ENCODE measurements at places on chromosomes 13 and 19.
A peak's percentile ranks its signal among the peaks of the same experiment; 100 is the strongest.

DNA sequence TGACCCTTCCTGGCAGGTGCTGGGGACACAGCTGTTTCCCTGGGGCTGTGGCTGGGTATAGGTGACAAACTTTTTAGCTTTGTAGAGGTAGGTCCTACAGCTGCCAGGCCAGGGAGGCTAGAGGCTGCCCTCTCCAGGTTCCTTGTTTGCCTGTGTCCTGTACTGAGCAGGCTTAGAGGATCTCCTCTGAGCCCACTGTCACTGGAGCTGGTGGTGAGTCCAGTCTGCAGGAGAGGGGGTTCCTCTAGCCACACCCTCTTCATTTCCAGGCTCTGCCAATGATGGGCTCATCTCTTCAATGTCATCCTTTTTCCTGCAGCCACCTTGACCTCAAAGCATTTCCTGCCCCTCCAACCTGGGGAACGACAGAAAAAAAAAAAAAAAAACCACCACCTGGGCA, 12.6 kb upstream of the RAB11B start:
- no peak for DNase-seq

DNA sequence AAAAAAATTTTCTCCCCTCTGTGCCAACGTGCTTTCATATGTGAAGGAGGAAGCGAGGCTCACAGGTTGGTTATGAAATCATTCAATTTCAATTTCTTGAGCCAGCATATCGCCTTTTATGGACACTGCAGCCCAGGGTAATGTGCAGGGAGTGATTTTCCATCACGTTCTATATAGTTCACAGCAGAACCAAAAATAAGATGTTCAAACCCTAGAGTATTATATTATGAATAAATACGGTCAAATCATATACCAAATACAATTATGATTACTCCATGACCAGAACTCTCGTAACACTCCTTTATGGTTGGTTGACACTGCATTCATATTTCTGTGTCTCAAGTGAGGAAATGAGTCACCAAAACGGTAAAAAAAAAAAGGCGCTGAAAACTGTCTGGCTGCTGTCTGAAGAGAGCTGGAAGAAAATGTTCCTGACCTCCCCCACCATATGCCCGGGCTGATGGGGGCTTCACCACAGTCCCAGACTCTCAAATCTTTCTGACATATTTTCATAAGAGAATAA, 75.8 kb upstream of the UBAC2 start:
- peak; percentile 35 for DNase-seq

DNA sequence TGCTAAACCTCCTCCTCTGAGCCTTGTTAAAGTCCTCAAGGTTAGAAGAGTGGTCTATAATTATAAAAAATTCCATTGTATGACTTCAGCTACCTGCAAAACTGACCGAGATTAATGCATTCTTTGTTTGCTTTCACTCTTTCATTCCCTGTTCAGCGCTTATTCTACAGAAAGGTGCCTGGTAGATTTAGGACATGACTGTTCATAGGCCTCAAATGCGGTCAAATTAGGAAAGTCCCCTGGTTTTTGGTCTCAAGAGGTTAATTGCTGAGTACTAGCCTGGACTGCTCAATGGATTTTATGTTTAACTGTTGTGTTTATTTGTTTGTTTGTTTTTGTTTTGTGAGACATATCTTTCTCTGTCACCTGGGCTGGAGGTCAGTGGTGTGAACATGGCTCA, 35.4 kb downstream of the KL start:
- DNase-seq: no peak

DNA sequence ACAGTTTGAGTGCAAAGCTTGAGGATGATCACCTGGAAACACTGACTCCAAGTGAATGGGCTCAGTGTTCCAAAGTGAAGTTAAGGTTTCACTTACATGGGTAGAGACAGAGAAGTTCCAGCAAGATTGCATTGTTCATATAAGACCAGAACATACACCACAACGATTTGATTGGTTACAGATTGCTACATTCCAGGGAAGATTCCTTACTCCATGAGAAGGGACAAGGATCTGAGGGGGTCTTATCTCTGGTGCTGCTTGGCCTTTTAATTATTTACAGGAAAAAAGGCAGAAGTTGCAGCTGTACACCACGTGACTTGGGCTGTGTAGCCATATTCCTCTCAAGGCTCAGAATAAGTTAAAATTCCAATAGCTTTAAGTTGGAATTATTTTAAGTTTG, 12.3 kb downstream of the WDFY2 start:
- DNase-seq: no peak

DNA sequence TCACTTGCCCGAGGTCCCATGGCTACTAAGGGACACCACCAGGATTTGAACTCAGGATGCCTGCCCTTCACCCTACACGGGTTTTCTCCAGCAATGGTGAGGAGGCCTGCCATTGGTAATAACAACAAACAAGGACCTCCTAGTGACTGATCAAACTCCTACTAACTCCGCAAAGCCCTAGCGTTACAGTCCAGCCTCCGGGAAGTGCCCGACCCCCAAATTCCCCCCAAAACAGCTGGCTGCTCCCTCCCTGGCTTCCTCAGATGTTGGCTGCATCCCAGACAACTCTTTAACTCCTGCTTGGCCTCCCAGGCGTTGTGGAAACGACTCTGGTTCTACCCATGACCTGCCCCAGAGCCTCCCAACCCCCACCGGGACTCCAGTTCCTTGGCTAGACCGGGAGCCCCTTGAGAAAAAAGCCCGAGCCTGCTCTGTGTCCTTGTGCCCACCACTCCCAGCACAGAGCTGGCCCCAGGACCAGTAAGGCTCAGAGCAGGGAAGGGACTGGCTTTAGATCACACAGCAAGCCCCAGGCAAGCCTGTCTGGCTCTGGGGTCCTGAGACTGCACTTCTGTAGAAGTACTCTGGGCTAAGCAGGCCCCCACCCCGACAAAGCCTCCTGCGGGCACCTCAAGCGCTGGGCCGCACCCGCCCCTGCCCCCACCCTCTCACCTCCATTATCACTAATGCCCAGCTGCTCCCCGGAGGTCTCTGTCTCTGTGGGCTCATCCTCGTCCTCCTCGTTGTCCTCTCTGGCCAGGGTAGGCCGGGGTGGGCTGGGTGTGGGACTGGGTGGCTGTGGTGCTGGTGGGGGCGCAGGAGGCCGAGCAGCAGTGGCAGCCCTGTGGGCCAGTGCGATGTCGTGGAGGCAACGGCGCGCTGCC, 4.7 kb downstream of the AKT1S1 start:
- DNase-seq: peak; percentile 64

GRCh38 chr13:32427852-32428580, at the start of gene N4BP2L1:
Gene N4BP2L1 (minus strand): TSS chr13:32428130. CDS start chr13:32428082, 48 bp downstream.
- DNase-seq: peak; percentile 87

- no peak for DNase-seq
Measured at GRCh38 chr13:82294226-82294625, 1588.0 kb downstream of the SLITRK1 start.

- no peak for DNase-seq
Measured at GRCh38 chr13:37194428-37194861, 89.0 kb upstream of the CSNK1A1L start.

DNA sequence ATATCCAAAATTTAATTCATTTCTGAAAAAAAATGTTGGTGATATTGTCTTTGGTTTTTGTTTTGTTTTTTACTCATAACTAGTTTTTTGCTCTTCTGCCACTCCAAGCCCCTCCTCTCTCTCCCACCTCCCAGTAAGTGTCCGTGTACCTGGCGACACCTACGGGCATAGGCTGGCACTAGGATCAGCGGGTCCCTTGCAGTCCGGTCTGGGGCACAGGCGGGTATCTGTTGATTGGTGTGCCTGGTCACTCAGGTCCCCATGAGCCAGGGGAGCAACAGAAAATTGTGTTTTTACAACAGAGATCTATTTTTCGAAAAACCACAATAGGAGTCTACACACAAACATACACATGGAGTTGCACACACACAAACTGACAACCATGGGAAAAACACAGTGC, 104.8 kb downstream of the ZIC5 start:
- no peak for DNase-seq

GRCh38 chr13:25378528-25378927, 6.8 kb downstream of the ATP8A2 start:
- DNase-seq: no peak

- no peak for DNase-seq
Measured at GRCh38 chr19:17948931-17949930, 16.4 kb downstream of the CCDC124 start.

- DNase-seq: no peak
Measured at GRCh38 chr13:33489563-33489962, 204.0 kb upstream of the STARD13 start.

GRCh38 chr19:30160426-30160825, 211.8 kb upstream of the ZNF536 start:
- DNase-seq: no peak

DNA sequence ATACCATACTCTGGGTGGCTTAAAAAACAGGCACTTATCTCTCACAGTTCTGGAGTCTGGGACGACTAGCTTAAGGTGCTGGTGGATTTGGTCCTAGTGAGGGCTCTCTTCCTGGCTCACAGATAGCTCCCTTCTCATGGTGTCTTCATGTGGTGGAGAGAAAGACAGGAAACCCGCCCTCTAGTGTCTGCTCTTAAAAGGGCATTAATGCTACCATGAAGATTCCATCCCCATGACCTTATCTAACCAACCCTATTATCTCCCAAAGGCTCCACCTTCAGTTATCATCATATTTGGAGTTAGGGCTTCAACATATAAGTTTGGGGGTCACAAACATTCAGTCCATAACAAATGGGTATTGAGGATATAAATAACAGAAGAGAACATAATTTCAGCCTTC, 139.4 kb downstream of the HS6ST3 start:
- DNase-seq: peak; percentile 75

DNA sequence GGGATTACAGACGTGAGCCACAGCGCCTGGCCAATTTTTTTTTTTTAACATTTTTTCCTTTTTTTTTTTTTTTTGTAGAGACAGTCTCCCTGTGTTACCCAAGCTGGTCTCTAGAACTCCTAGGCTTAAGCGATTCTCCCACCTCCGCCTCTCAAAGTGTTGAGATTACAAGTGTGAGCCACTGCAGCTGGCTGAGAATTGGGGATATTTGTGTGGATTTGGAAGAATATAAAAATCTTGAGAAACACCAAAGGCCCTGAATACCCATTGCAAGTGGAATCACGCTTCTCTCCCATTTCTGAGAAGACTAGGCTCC, 79.9 kb upstream of the ABCC4 start:
- DNase-seq: no peak

DNA sequence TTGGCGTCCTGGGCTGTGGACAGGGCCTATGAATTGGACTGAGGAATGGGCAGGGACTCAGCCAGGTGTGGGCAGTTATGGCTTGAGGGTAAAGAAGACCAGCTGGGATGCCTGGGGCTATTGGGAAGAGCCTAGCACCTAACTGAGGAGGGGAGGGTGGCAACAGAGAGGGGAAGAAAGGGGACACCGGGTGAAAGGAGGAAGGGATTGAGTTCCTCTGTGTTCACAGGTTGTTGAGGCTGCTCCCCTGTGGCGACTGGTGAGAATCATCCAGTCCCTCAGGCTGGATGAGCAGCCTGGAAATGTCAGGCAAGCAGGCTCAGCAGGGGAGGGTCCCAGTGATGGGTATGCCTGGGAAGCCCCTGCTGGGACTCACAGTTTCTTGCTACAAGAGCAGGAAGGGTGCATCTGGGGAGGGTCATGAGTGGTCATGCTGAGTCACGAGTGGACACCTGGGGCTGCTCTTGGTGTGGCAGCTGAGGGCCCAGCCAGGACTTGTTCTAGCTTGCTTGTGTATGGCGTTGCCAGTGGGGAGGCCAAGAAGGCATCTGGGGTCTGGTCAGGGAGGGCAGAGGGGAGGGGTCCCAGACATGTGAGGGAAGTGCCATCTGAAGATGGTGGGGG, 1.4 kb downstream of the ZNF324 start:
- peak; percentile 26 for DNase-seq

DNA sequence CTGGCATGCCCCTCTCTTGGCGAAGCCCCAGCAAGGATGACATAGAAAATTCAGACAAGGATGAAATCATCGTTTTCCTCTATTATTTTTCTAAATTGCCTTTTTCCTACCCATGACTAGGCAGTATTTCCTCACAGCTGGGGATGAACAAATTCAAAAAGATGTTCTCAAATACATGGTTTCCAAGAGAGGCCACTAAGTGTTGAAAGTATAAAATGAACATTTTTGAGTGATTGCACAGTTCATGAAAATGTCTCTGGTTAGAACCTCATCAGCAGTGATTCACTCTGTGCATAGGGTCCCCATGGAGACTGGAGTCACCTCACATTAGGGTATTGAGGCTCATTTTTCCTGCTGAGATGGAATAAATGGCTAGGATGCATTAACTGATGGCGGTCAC, 373.7 kb downstream of the DNAJC15 start:
- no peak for DNase-seq

DNA sequence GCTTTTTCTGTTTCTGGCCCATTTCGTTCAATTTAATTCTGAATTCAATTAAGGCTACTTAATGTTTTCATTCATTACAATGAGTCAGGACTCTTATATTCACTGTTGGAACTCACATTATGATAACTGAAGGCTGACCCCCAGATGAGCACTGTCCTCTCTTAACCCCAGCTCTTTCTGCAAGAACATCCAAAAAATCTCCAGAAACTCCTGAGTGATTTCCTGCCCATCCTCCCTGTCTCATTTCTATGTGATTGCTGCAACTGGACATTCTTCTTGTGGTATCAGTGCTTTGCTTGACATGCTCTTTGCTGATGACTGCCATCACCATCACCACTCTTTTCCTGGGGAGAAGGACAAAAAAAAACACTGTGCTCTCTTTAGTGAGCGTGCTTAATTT, 240.3 kb downstream of the SPRY2 start:
- DNase-seq: no peak

DNA sequence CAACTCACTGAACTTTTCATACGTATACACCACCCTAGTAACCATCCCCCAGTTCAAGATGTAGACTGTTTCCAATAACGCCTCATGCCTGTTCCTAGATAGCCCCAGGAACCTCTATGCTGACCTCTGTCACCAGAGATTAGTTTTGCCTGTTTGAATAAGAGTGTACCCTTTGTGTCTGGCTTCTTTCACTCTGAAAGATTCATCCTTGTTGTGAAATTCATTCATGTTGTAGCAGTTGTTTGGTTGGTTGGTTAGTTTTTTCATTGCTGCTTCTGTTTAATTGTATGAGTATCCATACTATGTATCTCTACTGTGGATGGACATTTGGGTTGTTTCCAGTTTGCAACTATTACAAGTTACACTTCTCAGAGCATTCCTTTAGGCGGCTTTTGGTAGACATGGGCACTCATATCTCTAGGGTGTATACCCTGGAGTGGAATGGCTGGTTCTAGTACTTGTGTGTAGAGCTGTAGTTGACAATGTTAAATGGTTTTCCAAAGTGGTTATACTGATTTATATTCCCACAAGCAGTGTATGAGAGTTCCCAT, 1.6 kb downstream of the RNASEH2B start:
- DNase-seq: peak; percentile 88

DNA sequence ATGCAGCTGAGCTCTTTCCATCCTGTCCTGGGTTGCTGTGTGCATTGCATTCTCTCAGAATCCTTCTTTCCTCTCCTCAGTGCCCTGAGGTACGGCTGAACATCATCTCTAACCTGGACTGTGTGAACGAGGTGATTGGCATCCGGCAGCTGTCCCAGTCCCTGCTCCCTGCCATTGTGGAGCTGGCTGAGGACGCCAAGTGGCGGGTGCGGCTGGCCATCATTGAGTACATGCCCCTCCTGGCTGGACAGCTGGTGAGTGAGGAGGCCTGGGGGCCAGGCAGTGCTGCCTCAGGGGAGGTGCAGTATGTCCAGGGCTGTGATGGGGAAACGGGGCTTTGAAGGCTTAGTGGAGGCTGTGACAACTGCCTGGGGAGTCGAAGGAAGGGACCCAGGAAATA, 29.8 kb downstream of the PPP2R1A start:
- no peak for DNase-seq

GRCh38 chr19:11598103-11598483, 810 bp downstream of the ZNF627 start:
- no peak for DNase-seq
